ENCODE measurements at places on chromosomes 2 and 18.

- no peak for DNase-seq
Observed at GRCh38 chr2:179890666-179891065, 29.3 kb upstream of the ZNF385B start.

- DNase-seq: no peak
Observed at GRCh38 chr2:109231996-109232705, 103.1 kb downstream of the SH3RF3 start.

- no peak for DNase-seq
Observed at GRCh38 chr2:133497951-133498565, 70.2 kb downstream of the NCKAP5 start.

- DNase-seq: no peak
Observed at GRCh38 chr2:159879051-159879604, 81.1 kb upstream of the CD302 start.

DNA sequence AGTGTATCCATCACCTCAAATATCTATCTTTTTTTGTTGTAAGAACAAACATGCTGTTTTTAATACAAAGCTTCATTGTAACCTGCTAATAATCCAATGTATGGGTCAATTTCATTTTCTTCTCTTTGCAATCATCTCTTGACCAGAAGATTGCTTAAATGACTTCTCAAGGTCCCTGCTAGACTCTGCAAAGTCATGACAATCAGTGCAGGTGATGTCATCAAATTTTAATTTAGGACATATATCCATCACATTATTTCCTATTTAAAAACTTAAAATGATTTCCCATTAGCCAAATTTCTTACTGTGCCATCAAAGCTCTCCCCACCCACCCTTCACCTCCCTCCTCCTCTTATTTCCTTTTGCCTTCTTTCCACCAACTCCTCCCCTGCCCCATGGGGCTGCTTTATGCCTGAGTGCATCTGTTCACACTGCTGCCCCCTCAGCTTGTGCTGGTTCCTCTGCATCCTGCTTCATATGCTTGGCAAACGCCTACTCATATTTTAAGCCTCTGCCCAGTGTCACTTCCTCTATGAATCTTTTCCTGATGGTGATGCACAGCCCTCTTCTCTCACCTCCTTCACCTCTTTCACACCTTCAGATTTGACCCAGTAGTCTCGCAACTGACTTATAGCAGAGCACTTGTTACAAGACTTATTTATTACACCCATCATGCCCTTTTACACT, 20.3 kb downstream of the PLEK start:
- no peak for DNase-seq

DNA sequence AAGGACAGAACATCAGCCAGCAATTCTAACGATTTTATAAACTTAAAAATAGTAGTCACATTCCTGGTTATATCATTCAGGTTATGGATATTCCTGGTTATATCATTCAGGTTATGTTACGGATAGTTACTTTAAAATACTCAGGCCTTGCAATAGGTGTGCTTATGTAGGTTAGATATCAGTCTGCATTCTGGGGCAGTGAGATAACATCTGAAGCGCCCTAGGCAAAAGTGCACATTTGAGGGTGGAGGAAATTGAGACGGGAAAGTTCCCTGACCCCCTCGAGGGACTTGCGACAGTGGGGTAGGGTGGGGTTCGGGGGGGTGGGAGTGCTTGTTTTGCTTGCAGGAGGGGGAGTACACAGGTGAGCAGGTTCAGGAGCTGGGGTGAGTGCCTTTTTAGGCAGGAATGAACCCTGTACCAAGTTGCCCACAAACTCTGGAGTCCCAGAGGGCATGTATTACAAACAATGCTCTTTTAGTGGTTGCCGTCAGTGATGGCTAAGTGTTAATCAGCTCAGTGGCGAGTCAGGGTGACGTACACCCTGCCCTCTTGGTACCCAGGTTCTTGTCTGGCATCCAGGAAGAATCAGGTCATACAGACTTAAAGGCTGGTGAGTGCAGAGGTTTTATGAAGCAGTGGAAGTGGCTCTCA, 31.8 kb downstream of the CREG2 start:
- no peak for DNase-seq

DNA sequence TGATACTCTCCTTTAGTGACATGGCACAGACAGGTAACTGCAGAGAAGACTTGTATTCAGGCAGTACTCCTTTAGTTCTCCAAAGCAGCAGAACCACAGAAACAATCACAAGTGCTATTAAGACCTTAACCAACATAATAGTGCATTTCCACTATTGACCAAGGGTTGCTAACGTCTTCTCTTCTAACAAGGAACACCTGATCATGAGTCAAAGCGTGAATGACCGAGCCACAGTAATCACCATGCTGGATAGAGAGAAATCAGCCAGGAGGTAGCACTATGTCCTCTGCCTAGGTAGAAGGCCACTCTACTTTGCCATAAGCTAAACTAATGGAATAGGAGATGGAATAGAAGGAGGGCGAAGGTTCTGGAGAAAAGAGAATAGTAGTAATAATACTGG, 161.0 kb downstream of the ANKRD44 start:
- no peak for DNase-seq

DNA sequence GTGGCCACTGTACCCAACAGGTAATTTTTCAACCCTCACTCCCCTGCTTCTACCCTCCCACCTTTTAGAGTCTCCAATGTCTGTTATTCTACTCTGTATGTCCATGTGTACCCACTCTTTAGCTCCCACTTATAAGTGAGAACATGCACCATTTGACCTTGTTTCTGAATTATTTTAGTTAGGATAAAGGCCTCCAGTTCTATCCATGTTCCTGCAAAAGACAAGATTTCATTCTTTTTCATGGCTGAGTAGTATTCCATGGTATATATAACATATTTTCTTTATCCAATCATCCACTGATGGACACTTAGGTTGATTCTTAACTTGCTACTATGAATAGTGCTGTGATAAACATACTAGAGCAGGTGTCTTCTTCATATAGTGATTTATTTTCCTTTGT, 9.1 kb downstream of the PECR start:
- DNase-seq: no peak

GRCh38 chr18:8791171-8791651, 85.9 kb downstream of the MTCL1 start:
- DNase-seq: no peak

DNA sequence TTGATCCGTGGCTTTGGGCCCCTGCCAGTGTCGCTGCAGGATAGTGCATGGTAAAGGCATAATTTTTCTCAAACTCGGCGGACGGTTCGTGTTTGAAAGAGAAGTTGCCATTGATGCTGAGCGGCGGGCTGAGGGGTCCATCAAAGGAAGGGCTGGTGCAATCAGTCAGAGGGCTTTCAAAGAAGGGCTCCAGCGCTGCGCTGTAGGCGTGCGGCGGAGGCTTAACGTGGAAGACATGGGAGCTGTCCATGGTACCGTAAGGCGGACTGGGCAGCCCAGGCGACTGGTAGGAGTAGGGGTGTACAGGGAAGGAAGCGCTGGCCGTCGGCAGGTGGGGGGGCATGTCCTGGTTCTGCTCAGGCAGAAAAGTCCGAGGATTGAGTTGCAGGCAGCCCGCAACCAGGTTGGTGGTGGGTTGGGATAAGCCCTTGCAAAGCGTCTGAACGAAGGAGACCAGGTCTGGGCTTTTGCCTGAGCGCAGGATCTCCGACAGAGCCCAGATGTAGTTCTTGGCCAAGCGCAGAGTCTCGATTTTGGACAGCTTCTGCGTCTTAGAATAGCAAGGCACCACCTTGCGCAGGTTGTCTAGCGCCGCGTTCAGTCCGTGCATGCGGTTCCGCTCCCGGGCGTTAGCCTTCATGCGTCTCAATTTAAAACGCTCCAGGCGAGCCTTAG, 2.3 kb downstream of the NEUROD1 start:
- peak; percentile 42 for DNase-seq

Data from NCI-H1417 (cell line).